ENCODE measurements at places on chromosomes 5 and 9.

- DNase-seq: no peak
Measured at GRCh38 chr5:74285675-74286280, 354.8 kb downstream of the ENC1 start.

DNA sequence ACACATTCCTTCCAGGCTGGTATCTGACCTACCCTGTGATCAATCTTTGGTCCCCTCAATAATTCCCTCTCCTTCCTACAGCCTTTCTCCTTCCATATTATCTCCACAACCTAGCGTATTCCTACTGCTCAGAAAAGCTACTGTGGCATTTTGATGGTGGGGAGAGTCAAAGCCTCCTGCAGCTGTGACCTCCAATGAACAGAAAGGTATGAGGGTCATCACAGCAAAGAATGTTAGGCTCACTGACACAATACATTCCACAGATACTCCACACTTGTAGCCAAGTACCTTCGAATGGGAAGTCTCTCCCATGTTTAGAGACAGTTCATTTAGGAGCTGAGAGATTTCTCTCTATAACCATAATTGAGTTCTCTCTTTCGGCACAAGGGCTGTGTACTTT, 5.9 kb downstream of the FBN2 start:
- DNase-seq: no peak

GRCh38 chr5:73823508-73823925, 197.5 kb downstream of the ARHGEF28 start:
- peak; percentile 84 for DNase-seq

GRCh38 chr9:23739753-23740152, 86.3 kb downstream of the ELAVL2 start:
- DNase-seq: no peak

DNA sequence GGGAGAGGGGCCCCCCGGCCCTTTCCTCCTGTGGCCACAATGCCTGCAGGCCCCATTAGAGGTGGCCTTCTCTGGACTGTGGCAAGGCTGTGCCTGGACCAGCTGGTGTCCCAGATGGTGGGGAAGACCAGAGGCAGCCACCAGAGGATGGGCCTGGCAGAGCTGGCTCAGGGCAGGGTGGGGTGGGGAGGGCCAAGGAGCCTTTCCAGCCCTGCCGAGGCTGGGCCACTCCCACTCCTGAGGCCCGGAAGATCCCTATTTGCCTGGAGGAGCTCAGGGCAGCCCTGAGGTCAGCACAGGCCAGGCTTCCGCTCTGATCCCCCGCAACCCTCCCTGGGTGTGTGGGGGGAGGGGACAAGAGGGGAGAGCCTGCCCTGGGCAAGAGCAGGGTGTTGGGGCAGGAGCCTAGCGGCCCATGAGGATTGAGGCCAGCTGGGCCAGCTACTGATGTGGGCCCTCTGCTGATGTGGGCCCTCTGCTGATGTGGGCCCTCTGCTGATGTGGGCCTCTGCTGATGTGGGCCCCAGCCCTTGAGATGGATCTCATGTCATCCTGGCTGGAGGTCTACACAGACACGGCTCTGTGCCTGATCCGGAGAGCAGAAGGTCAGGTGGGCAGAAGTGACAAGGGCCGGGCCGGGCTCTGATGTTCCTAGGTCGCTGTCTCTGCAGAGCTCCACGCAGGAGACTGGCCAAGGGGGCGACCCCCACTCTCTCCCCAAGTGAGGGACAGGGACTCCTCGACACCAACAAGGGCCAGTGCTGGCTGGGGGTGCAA, 6.0 kb downstream of the MRPS2 start:
- DNase-seq: no peak
